ENCODE measurements at places on chromosomes 4 and X.

- no peak for DNase-seq
Observed at GRCh38 chr4:151807220-151807619, 46.4 kb upstream of the GATB start.

GRCh38 chr4:114286262-114286810 lies 306.9 kb upstream of the ARSJ start:
- DNase-seq: no peak

DNA sequence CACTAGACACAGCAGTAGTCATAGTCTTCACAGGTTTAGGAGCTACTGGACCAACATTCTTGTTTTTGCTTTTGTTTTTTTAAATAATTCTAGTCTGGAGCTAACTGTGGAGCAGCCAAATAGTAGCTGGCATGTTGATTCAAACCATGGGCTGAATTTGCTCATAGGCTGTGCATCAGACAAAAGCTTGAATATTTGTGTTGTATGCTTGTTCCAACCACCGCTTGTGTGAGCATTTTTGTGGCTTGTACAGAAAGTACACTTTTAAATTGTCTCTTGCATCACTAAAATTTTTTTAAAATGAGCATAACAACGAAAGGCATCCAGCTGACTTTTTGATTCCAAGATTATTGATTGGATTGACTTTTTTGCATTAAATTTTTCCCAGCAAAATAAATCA lies 39.6 kb downstream of the CCNI start:
- DNase-seq: no peak

DNA sequence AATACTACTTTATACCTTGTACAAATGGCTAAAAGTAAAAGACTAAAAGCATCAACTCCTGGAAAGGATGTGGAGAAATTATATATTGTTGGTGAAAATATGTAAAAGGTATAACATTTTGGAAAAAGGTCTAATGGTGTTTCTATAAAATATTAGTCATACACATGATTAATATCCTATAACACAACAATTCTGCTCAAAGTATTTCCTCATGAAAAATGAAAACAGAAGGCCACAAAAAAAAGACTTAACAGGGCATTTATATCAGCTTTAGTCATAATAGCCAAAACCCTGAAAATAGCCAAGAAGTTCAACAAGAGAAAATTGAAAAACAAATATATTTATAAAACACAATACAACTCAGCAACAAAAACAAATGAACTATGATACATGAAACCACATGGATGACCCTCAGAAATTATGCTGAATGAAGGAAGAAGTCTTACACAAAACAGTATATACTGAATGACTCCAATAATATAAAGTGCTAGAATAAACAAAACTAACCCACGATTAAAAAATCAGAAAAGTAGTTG lies 38.8 kb downstream of the TBCK start:
- no peak for DNase-seq

- DNase-seq: no peak
Observed at GRCh38 chr4:165210566-165210965, 3.2 kb downstream of the KLHL2 start.

DNA sequence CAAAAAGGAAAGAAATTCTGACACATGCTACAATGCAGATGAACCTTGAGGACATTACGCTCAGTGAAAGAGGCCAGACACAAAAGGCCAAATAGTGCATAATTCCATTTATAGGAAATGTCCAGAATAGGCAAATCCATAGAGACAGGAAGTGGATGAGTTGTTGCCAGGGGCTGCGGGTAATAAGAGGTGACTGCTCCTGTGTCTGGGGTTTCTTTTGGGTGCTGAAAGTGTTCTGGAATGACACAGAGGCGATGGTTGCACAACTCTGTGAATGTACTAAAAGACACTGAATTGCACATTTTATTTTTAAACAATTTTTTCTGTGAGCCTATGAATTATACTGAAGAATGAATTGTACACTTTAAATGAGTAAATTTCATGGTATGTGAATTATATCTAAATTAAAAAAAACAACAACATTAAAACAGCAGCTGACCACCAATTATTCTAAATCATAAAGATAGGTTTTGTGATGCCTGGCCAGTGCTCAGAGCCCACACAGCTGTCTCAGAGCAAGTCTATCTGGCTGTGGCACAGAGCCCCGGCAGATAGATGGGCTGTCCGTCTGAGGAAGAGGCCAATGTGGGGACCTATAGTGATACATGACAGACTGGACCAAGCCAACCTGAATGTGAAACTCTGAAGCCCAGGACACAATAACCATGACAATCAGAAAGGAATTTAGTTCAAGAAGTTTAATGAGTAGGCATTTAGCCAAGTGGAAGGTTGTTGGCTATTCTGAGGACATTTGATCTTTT lies 23.5 kb upstream of the IRAK1 start:
- DNase-seq: no peak

- DNase-seq: peak; percentile 32
Observed at GRCh38 chrX:40471965-40472648, 108.7 kb upstream of the ATP6AP2 start.

DNA sequence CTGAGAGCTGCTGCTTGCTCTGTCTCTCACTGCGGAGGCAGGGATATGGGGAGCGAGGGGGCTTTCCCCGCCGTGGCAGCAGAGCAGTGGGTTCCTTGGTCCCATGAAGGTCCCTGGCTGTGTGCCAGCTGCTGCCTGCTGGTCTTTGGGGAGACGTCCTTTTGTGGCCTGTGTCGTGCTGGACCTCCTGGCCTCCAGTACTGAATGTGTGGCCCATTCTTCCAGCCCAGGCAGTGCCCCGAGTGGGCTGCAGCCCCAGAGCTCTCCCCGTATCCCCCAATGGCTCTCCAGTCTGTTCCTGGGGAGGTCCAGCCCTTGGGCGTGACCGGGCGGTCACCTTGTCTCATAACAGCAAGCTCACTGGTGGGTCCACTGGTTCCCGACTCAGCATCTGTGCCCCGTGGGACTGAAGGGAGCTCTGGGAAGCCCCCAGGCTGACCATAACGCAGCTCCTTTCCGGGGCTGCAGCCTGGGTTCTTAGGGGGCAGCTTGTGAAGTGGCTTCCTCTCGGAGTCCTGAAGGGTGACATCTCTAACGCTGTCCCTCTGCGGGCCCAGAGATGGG lies 115.6 kb downstream of the SMIM20 start:
- DNase-seq: no peak

- DNase-seq: no peak
Observed at GRCh38 chrX:116657071-116657470, 194.3 kb upstream of the CT83 start.

GRCh38 chr4:182074139-182074538 lies 169.1 kb upstream of the TENM3 start:
- no peak for DNase-seq

DNA sequence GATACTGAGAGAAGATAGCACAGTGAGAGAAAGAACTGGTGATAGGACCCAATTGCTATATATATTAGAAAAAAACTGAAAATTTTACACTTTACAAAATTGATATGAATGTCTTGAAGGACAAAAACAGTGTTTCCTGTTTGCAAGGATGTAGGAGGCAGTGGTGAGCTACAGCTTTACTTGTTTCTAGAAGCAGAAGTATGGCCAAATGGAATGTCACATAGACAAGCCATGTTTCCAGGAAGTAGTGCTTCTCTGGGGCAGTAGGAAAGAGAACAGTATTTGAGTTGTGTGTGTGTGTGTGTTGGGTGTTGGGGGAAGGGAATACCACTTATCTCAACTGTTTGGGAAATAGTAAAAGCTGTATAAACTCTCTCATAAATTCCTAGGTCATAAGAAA lies 60.9 kb upstream of the IBSP start:
- DNase-seq: no peak

GRCh38 chr4:46550471-46550870 lies 160.5 kb upstream of the GABRA2 start:
- DNase-seq: no peak

DNA sequence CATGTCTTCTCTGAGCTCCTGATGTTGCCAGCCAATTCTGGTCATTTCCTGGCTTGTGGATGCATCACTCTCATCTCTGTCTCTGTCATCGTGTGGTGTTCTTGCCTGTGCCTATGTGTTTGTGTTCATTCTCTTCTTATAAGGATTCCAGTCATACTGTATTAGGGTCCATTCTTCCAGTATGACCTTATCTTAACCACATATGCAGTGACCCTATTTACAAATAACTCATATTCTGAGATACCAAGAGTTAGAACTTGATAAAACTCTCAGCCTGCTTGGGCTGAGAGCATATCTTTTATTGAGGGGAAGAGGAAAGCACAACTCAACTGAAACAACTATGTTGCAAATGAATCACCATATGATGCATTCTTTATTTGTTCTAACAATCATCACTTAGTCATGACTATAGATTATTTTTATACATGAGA lies 189.0 kb upstream of the ANXA10 start:
- DNase-seq: no peak

GRCh38 chr4:102586644-102587021 lies 85.5 kb downstream of the NFKB1 start:
- peak; percentile 51 for DNase-seq

DNA sequence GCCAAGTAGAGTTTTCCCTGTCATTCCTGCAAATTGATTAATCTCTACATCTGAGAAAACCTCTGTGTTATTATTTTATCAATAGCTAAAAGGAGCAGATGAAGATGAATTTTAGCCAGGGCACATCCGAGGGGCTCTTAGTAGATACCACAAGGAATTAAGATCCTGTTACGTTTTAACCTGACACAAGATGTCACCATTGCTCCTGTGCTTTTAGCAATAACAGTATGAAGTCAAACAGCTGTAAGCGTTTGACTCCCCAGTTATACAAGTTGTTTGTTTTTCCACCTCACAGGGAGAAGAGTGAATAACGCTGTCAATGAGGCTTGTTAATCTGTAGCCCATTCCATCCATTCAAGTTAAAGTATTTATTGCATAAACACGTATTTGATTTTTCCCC lies 76.0 kb upstream of the AP1S2 start:
- DNase-seq: no peak

DNA sequence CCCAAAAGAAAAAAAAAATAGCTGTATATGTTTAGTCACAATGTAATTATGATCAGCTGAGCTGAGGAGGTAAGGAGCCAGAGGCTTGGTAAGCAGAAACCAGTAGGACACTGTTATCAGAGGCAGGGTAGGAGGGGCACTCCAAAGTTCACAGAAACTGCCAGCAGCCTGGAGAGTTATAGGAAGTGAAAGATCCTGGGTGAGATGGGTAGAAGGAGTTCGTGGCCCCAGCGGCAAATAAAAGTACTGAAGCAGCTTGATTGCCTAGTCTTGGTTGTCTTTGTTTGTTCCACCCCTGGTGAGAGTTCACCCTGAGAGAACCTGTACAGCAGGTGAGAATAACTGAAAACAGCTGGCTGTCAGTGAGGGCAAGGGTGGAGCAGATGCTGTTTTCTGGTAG lies 340.8 kb downstream of the ADGRL3 start:
- DNase-seq: no peak

DNA sequence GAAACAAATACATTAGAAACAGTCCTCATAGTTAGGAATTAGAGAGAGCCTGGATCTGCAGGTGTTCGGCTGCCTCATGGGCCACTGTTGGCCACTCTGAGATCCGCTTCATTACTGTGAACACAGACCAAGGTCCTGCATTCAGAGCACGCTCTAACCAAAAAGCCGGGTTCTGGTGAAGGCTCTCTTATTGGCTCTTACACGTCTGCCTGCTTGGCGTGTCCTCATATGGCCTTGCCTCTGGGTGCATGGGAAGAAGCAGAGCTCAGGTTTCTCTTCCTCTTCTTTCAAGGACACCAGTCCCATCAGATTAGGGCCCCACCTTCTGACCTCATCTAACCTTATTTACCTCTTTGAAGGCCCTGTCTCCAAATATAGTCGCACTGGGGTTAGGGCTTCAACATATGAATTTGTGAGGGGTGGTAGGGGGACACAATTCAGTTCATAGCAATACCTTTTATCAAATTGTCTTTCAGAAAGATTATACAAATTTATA lies 37.1 kb upstream of the ELF2 start:
- peak; percentile 53 for DNase-seq

DNA sequence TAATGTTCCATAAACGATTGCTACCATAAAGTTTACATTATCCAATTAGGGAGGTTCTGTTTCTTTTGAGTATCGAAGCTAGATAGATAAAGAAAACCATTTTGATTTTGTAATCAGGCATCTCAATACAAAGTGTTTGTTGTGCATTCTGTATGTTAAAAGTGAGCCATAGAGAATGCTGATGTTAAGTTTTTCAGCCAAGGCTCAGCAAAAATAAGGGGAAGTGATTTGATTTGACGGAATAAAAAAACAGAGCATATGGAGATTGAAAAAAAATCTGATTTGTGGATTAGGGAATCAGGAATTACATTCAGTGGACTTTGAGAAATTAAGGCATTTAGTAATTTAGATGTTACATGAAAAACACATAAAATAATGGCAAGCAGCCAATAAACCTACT lies 314.8 kb downstream of the PPP3CA start:
- no peak for DNase-seq

GRCh38 chr4:145988628-145989027 lies 50.0 kb upstream of the ZNF827 start:
- DNase-seq: no peak

DNA sequence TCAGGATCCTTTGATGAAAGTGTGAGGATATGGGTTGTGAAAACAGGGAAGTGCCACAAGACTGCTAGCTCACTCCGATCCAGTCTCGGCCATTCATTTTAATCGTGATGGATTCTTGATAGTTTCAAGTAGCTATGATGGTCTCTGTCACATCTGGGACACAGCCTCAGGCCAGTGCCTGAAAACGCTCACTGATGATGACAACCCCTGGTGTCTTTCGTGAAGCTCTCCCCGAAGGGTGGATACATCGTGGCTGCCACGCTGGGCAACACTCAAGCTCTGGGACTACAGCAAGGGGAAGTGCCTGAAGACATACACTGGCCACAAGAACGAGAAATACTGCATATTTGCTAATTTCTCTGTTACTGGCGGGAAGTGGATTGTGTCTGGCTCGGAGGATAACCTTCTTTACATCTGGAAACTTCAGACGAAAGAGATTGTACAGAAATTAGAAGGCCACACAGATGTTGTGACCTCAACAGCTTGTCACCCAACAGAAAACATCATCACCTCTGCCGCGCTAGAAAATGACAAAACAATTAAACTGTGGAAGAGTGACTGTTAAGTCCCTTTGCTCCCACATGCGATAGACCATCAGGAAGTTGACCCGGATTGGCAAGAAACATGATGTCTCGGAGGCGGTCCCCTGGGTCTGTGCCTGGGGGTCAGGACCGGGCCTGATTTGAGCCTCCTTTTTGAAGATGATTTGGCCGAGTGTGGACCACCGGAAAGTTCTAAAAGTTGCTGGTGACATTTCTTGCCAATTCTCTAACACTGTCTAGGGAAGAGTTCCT lies 22.2 kb downstream of the LIAS start:
- DNase-seq: no peak

DNA sequence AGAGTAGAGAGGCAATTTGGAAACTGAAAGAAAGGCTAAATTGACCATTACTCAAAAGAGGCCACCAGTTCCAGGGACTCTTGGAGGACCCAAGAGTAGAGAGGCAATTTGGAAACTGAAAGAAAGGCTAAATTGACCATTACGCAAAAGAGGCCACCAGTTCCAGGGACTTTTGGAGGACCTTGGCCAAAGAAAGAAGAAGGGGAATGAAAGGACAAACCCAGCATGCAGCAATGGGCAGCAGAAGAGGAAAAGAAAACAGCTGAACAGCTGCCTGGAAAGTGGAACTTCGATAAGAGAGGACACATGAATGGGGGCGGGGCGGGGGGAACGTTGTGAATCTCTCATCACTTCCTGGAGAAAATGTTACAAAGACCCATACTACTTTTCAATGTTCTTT lies 80.8 kb downstream of the PALLD start:
- DNase-seq: no peak

- no peak for DNase-seq
Observed at GRCh38 chrX:84188320-84188834, 378 bp upstream of the RPS6KA6 start.
